Hematopoietic multipotent progenitor cell treated with erythropoietin and hydrocortisone succinate and interleukin-3 and kit ligand, for 17 days (in vitro differentiated cells): ENCODE measurements at places on chromosomes 3 and 15.

DNA sequence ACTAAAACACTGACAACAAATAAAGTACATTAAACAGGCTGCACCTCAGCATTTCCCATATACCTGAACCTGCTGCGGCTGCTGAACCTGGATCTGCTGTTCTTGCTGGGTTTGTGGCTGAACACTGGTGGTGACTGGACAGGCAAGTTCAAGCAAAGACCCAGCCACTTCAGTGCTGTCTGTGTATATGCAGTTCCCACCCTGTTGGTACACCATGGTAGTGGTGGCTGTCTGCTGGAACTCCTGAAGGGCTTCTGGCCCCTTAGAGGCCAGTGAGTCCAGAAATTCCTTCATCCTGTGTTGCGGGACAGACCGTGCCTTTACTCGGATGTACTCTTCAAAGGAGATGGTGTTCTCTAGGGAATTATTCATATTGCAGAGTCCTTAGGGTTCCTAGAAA, 17.2 kb downstream of the QRICH1 start:
- no peak for DNase-seq

DNA sequence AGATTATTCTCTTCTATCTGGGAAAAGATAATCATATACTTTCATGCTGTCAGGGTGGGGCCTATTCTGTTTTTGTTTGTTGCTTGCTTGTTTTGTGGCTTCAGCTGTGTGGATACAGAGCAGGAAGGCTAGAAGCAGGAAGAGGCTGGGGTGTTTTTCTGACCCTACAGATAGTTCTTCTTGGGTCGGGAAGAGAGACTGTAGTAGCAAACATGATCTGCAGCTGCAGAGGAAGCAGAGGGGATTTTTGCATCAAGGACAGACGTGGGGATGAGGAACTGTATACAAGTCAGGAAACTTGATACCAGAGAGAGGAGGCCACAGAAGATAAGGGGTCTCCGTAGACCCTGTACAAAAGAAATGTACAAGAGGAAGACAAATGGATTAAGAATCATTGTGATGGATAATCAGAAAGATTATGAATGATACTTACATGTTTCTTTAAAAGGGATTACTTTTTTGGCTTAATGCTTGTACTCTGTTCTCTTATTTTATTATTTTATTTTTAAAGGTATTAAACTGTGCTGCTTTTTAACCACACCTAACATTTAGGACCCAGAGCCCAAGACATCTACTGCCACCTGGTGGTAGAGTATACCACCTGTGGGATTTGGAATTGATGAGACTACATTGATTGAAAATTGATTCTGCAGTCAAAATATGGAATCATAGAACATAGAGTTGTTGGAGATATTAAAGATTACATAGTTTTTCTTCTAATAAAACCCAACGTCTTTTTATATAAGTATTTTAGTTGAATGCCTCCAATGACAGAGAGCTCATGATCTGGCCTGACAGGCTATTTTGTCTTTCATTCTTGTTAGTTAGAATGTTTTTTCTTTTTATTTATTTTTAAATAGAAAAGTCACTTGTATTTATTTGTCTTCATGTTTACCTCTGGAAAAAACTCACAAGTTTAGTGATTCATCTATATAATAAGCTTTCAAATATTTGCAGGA, 87.3 kb upstream of the ROPN1 start:
- DNase-seq, result peak; percentile 22

- DNase-seq, result no peak
These were observed 36.8 kb downstream of the NBEAL2 start for GRCh38 chr3:47016086-47016933.

DNA sequence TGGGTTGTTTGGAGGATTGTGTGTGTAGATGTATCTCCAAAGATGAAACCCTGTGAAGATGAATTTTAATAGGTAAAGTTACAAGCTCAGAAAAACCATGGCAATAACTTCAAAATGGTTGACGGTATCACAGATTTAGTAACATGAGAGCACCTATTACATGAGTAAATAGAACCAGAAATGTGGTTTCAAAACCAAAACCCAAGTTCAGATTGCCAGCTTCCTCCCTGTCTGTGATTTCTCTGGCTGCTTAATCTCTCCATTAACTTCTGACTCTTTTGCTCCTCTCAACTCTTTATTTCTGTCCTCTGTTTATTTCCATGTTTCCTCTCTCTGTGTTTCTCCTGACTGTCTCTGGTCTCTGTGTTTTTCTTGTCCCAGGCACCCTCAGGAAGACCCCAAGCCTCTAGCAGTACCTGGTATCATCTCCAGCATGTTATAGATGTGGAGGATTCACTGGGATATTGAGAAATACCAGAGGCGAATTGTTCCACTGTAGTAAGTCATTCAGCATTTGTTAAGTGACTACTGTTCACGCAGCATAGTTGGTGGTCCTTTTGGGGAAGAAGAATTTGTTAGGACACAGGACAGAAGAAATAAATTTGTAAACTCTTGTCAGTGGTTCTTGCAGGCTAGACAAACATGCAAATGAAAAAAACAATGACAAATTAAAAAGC, 138.8 kb downstream of the BBX start:
- DNase-seq, result no peak

- DNase-seq, result no peak
These were observed 30.9 kb upstream of the VPS8 start for GRCh38 chr3:184780981-184781515.

- DNase-seq, result no peak
These were observed 547 bp downstream of the WNT7A start for GRCh38 chr3:13879102-13879945.

- no peak for DNase-seq
These were observed 80.4 kb upstream of the TGFBR2 start for GRCh38 chr3:30526031-30526430.

DNA sequence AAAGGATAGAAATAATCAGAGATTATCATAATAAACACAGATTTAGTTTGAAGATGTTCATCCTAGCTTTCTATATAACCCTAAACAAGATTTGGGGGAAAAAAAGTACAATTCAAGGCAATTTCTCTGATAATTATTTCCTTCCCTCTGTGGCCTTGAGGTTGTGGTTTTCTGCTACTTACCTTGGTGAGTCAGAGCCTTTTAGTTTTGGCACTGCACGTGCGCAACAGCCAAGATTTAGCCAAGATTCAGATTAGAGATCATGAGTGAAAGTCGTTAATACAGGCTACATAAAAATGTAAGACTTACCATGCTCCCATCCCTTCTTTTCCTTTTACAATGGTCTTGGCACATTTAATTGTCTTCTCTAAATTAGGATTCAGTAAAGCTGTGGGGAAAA, 6.7 kb downstream of the LYZL4 start:
- no peak for DNase-seq

DNA sequence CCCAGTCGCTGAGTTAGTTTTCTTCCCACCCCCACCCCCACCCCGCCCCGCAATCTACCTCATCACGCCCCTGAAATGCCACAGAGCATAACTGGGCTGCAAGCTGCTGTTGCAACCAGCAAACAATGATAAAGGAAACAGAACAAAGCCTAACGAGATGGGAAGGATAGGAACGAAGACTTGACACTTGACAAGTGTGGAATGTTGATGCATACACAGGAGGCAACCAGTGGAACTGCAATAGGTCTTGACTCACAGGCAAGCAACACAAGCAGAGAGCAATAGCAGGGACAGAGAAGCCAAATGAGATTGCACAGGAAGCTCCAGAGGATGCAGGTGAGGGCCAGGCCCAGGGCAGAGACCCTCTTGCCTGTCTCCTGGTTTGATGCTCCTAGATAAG, 225.9 kb downstream of the IGSF11 start:
- DNase-seq, result no peak
